Esophagus muscularis mucosa (tissue), 4 donors: ENCODE measurements at places on chromosomes 4 and X. TPM values are rescaled to one million over a fixed set of nuclear protein-coding genes. Genes with fewer than 3 reads are reported as not detected.

Gene RPL10
- 2,960 TPM for total RNA-seq

Gene GAB3
- 3.9 TPM for total RNA-seq

Gene HERC5
- 4.5 TPM for total RNA-seq

Gene PTPN13
- 9.1 TPM for total RNA-seq

GRCh38 chr4:20137176-20137575 is 114.5 kb upstream of the SLIT2 start:
- H3K27me3 ChIP-seq = no peaks in the 10 kb centered on the region
- H3K4me1 ChIP-seq = no peaks in the 10 kb centered on the region
- no peak for DNase-seq
- no peak overlapping the region for H3K27ac ChIP-seq
- H3K4me3 ChIP-seq = no peak overlapping the region
- no peaks in the 10 kb centered on the region for H3K36me3 ChIP-seq

DNA sequence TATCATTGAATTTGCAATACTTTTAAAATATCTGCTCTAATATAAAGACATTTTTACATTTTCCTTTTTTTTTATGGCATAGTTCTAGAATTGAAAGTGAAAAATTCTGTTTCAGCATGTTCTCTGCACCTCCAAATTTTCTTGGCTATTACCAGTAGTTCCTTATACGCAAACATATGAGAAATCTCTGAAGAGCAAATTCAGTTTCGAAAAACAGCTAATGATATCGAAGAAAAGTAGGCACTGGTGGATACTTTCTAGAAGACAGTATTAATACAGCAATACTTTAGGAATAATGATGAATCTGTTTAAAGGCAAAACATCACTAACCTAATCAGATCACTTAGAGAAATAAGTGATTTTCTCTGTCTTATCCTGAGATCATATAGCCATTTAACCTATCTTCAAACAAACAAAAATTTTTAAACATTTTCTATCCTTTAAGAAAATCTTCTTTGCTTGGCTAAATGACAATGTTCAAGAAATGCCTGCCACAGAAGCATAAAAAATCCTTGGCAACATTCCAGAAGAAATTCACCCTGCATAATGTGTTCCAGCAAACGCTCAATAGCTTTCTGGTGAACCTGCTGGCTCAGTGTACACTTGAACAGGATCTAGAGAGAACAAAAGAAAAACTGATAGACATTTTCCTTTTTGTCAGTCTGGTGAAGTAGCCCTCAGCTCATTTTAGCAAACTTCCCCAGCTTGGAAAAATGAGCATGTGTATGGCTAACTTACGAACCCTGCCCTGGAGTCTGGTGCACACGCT is 51.2 kb upstream of the KLF3 start:
- H3K27me3 ChIP-seq = no peaks in the 10 kb centered on the region
- H3K27ac ChIP-seq = peak overlapping the region; percentile 2
- H3K4me3 ChIP-seq = no peak overlapping the region
- peak; percentile 34 for DNase-seq
- peaks cover 14% of the 10 kb centered on the region for H3K4me1 ChIP-seq

GRCh38 chr4:10671366-10671765 is 13.2 kb downstream of the CLNK start:
- H3K4me3 ChIP-seq = no peak overlapping the region
- H3K27me3 ChIP-seq = no peaks in the 10 kb centered on the region
- H3K36me3 ChIP-seq = no peaks in the 10 kb centered on the region
- no peak overlapping the region for H3K27ac ChIP-seq
- no peak for DNase-seq

DNA sequence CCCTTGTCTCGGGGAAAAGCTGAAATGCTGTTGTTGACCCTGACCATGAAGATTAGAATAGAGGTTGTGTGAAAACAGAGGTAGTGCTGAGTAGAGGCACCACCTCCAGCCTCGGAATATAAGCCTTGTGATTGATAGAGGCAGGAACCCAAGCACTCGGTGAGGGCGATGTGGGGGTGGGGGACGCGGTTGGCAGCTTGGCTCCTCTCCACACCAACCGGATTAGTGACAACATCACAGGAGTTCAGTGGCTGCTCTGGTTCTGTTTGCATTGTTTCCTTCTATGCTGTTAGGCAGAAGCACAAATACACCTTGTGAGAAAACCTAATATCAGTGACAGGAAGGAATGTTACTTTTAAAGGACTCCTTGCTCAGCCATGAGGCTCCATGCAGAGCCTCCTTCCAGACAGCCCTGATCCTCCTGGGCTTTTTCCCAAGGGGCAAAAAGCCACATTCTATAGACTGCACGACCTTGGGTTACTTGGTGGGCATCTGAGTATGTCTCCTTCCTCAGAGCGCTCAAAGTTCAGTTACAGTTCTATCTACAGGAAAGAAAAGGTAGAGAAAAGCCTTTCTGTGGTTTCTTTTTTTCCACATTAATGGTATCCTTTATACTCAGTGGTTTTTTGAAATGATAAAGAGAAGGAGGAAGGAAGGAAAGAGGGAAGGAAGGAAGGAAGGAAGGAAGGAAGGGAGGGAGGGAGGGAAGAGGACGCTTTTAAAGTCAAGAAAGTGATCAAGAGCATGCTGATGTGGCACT is 150.4 kb upstream of the NOCT start:
- H3K36me3 ChIP-seq = no peaks in the 10 kb centered on the region
- H3K4me3 ChIP-seq = no peak overlapping the region
- no peak overlapping the region for H3K27ac ChIP-seq
- no peak for DNase-seq
- peaks cover 11% of the 10 kb centered on the region for H3K4me1 ChIP-seq

DNA sequence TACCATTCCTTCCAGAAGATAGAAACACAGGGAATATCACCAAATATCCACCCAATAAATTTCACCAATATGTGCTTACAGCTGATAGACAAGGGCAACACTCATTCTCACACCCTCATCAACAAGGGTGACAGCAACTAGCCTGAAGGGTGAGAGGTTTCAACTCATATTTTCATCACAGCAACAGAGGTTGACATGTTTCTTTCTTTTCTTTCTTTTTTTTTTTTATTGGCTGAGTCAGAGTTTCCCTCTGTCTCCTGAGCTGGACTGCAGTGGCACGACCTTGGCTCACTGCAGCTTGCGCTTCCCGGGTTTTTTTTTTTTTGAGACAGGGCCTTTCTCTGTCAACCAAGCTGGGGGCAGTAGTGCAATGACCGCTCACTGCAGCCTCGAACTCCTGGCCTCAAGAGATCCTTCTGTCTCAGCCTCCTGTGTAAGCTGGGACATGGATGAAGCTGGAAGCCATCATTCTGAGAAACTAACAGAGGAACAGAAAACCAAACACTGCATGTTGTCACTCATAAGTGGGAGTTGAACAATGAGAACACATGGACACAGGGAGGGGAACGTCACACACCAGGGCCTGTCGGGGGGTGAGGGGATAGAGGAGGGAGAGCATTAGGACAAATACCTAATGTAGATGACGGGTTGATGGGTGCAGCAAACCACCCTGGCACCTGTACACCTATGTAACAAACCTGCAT is 27.5 kb upstream of the ASMTL start:
- no peak overlapping the region for H3K27ac ChIP-seq
- H3K4me3 ChIP-seq = no peak overlapping the region
- H3K27me3 ChIP-seq = no peaks in the 10 kb centered on the region
- peak; percentile 31 for DNase-seq
- H3K36me3 ChIP-seq = no peaks in the 10 kb centered on the region
- H3K4me1 ChIP-seq = no peaks in the 10 kb centered on the region

DNA sequence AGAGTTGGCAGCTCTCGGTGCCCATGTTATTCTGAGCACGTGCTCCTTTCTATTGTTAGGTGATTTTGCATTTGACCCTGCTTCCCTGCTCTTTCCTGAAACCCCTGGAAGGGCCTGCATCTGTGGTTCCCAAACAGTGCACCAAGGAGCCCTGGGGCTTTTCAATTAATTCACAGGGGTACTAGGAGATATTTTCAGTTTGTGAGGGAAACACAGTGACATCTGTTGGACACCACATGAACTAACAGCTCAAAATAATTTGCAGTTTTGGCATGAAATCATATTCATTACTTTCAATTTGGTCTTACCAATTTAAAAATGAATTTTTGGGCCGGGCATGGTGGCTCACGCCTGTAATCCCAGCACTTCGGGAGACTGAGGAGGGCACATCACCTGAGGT is 156.6 kb downstream of the GATB start:
- H3K27me3 ChIP-seq = no peaks in the 10 kb centered on the region
- H3K27ac ChIP-seq = no peak overlapping the region
- no peaks in the 10 kb centered on the region for H3K36me3 ChIP-seq
- H3K4me3 ChIP-seq = no peak overlapping the region

GRCh38 chr4:38157592-38157991 is 197.4 kb downstream of the PTTG2 start:
- no peak overlapping the region for H3K4me3 ChIP-seq
- H3K4me1 ChIP-seq = peaks cover 36% of the 10 kb centered on the region
- H3K27ac ChIP-seq = no peak overlapping the region
- no peaks in the 10 kb centered on the region for H3K27me3 ChIP-seq
- H3K36me3 ChIP-seq = no peaks in the 10 kb centered on the region

DNA sequence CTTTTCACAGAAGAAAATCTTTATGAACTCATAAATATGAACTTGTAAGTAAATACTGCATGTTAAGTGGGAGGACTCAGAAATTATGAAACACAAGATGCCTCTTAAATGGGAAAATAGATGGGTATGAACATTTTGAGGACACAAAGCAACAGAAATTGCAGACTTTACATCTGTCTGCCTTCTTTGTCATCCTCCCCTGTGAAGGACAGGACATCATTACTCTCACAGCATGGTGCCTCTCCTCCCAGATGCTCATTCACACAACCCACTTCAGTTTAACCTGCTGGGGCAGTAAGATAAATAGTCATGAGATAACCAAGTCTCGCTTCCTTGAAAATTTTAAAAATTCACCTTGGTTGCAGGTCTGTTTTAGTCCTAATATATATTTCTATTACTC is 144.5 kb downstream of the APBB2 start:
- DNase-seq = no peak
- H3K27me3 ChIP-seq = no peaks in the 10 kb centered on the region
- H3K4me3 ChIP-seq = no peak overlapping the region
- peak overlapping the region; percentile 34 for H3K27ac ChIP-seq

GRCh38 chr4:48668254-48669017 is 111.6 kb downstream of the FRYL start:
- H3K27ac ChIP-seq = no peak overlapping the region
- peaks cover 11% of the 10 kb centered on the region for H3K4me1 ChIP-seq
- DNase-seq = no peak
- H3K4me3 ChIP-seq = no peak overlapping the region
- H3K27me3 ChIP-seq = no peaks in the 10 kb centered on the region

DNA sequence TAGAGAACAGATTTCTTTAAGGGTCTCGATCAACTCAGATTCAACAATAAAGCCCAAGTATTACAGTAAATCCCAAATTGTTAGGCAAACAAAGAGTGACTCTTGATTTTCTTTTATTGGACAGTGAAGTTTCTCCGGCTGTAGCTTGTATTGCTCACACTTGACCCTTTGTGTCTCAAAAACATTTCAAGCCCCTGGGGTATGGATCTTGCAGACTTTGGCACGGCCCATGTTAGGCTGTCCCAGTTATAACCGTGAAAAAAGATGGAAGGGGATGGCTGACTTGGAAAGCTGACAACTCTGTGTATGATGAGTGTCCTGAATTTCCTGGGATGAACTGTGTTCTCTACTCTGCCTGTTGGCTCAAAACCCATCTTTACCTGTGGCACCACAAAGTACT is 356.1 kb downstream of the SLITRK2 start:
- H3K36me3 ChIP-seq = no peaks in the 10 kb centered on the region
- H3K4me1 ChIP-seq = no peaks in the 10 kb centered on the region
- no peak for DNase-seq
- H3K27ac ChIP-seq = no peak overlapping the region
- no peaks in the 10 kb centered on the region for H3K27me3 ChIP-seq
- H3K4me3 ChIP-seq = no peak overlapping the region

DNA sequence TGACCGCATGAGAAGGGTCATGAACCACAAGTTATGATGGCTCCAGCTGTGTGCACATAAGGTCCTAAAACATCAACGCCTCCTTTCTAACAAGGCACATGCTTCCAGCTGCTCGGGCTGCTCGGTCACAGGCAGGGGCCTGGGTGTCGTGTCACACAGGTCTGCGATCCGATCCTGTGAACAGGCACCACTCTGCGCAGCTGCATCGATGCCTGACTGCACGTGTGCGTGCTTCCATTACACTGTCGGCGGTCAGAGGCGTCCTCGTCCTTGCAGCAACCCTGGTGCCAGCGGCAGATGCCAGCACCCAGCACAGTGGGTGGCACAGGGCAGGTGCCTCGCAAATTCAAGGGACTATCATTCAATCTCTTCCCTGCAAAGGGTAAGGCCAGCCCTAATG is 23.9 kb downstream of the ZFYVE28 start:
- no peaks in the 10 kb centered on the region for H3K27me3 ChIP-seq
- H3K4me3 ChIP-seq = no peak overlapping the region
- H3K4me1 ChIP-seq = no peaks in the 10 kb centered on the region
- no peaks in the 10 kb centered on the region for H3K36me3 ChIP-seq
- DNase-seq = no peak
- H3K27ac ChIP-seq = no peak overlapping the region

DNA sequence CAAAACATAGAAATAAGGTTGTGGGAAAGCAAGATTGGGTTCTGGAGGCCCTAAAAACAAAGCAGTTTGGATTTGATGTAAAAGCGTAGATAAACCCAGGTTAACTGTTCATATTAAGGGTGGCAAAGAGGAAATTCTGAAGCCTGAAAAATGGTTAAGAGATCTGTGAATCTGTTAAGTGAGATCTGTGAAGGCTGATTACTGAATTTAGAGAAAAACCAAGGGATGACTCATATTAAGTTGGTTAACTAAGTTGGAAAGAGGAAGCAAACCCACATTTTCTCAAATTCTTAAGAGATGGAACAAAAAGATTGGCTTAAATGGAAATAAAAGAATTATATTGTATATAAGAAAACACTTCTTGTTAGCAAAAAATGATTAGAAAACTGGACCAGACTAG is 22.8 kb downstream of the GPAT3 start:
- no peaks in the 10 kb centered on the region for H3K27me3 ChIP-seq
- no peaks in the 10 kb centered on the region for H3K36me3 ChIP-seq
- no peak for DNase-seq
- no peak overlapping the region for H3K4me3 ChIP-seq

- peak within 1 kb of the TSS; percentile 71 for H3K27ac ChIP-seq
- H3K36me3 ChIP-seq = no peaks in the 10 kb centered on the region
- no peaks in the 10 kb centered on the region for H3K27me3 ChIP-seq
These were observed at the start of gene STK26 for GRCh38 chrX:132022967-132023895. Gene STK26 (plus strand): TSS chrX:132023302. CDS start chrX:132023618, 316 bp downstream.

DNA sequence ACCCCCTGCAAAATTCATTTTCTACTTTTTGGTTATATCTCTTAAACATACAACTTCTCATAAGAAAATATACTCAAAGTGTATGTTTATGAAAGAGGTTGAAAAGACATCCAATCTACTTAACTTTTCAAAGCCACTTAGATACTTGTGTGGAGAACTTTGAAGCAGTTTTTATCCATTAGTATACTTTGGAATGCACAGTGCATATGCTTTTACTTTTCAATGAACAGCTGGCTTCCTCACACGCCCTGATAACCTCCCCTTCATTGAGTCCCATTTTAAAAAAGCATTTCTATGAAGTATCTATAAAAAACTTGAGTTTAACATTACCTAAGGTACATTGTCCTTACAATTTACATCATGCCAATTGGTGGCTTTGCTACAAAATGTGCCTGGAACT is 73.8 kb downstream of the VEGFC start:
- no peaks in the 10 kb centered on the region for H3K27me3 ChIP-seq
- H3K27ac ChIP-seq = no peak overlapping the region
- H3K36me3 ChIP-seq = no peaks in the 10 kb centered on the region
